ENCODE measurements at places on chromosomes 7 and 10. TPM values are rescaled to one million over a fixed set of nuclear protein-coding genes. Genes with fewer than 3 reads are reported as not detected.

DNA sequence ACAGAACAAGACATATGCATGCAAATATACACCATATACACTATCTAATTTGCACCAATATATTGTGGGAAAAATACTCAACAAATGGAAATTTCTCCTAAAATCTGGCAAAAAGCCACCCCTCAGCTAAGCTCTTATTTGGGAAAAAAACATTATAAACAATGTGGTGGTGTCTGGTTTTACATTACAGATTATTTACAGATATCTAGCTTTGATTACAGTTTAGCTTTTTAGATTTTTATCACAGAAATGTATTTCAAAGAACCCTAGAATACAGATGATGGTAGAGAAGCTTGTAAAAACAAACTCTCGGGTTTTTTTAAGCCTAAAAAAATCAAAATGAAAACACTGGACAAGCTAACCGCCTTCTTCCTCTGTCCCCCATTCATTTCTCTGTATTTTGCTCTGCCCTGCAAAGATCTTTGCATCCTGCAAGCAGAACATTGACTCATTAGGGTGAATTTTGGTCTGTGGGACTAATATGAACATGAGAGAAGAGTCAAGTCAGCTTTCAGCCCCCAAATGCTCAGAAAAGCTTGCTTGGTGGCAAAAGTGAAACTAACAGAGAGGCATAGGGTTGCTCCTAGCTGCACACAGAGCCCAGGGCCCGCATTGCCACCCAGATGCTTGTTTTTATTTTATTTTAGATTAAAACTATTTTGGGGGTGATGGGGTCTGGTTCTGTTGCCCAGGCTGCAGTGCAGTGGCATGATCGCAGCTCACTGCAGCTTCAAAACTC lies 88.8 kb upstream of the LYZL1 start:
- peaks cover 14% of the 10 kb centered on the region for H3K4me1 ChIP-seq
- no peak overlapping the region for H3K4me3 ChIP-seq
- no peaks in the 10 kb centered on the region for H3K27me3 ChIP-seq
- H3K36me3 ChIP-seq, result no peaks in the 10 kb centered on the region
- H3K27ac ChIP-seq, result no peak overlapping the region

GRCh38 chr10:90571481-90572258 lies 286.2 kb downstream of the HTR7 start:
- H3K27me3 ChIP-seq, result no peaks in the 10 kb centered on the region
- DNase-seq, result no peak
- H3K4me3 ChIP-seq, result no peak overlapping the region
- H3K27ac ChIP-seq, result no peak overlapping the region

- no peak for DNase-seq
- H3K27ac ChIP-seq, result no peak overlapping the region
- no peaks in the 10 kb centered on the region for H3K36me3 ChIP-seq
- no peaks in the 10 kb centered on the region for H3K4me1 ChIP-seq
- peaks cover 12% of the 10 kb centered on the region for H3K27me3 ChIP-seq
These were observed 2.2 kb downstream of the MEOX2 start for GRCh38 chr7:15684111-15684800.

GRCh38 chr7:80641548-80641947 lies 3.1 kb downstream of the CD36 start:
- H3K36me3 ChIP-seq, result no peaks in the 10 kb centered on the region
- no peak overlapping the region for H3K27ac ChIP-seq
- no peaks in the 10 kb centered on the region for H3K4me1 ChIP-seq

CC2D2B gene
- 0.39 TPM for total RNA-seq

NKX2-3 gene
- 0.43 TPM for total RNA-seq

AGAP9 gene
- total RNA-seq, result 26.1 TPM

HOXA10 gene
- 7.8 TPM for total RNA-seq

- no peak overlapping the region for H3K27ac ChIP-seq
- DNase-seq, result no peak
- no peaks in the 10 kb centered on the region for H3K27me3 ChIP-seq
- H3K4me3 ChIP-seq, result no peak overlapping the region
- H3K36me3 ChIP-seq, result no peaks in the 10 kb centered on the region
These were observed 29.4 kb upstream of the RAPGEF5 start for GRCh38 chr7:22386206-22386858.

DNA sequence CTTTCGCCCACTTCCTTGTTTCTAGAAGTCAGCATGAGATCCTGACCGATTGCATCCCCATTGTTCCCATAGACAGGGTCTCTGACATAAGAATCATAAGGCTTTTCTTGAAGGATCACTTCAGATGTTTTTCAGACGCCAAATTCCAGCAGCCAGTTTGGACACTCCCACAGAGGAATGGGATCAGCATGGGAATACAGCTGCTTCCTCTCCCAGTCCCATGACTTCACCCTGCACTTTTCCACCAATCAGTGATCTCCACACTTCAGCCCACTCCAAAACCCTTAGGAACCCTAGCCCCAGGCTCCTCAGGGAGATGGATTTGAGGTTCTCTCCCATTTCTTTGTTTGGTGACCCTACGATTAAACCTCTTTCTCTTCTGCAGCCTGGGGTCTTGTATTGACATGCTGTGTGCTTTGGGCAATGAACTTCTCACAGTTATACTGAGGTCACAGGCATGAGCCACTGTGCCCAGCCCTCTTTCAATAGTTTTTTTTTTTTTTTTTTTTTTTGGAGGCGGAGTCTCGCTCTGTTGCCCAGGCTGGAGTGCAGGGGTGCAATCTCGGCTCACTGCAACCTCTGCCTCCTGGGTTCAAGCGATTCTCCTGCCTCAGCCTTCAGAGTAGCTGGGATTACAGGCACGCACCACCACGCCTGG lies 52.8 kb upstream of the CHST3 start:
- no peaks in the 10 kb centered on the region for H3K27me3 ChIP-seq
- H3K27ac ChIP-seq, result no peak overlapping the region
- no peak for DNase-seq
- no peak overlapping the region for H3K4me3 ChIP-seq
- 0 out of 2 replicates have a peak, but pooled peaks cover 3% of the 10 kb centered on the region for H3K4me1 ChIP-seq

UCMA gene
- not detected for total RNA-seq

GRCh38 chr10:59513558-59513957 lies 151.2 kb upstream of the FAM13C start:
- H3K36me3 ChIP-seq, result no peaks in the 10 kb centered on the region
- H3K4me3 ChIP-seq, result no peak overlapping the region

RGS10 gene
- total RNA-seq, result 22.6 TPM

DNA sequence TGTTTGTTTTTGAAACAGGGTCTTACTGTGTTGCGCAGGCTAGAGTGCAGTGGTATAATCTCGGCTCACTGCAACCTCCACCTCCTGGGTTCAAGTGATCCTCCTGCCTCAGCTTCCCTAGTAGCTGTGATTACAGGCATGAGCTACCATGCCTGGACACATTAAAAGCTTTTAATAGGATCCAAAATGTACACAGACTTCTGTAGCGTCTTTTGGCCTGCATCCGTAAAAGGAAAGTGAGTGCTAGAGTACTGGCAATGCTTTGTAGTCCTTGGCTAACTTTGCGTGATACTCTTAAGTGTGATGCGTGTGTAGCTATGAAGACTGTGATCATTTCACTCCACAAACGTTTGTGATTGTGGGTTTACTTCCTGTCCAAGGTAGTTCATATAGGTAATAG lies 13.3 kb downstream of the ZRANB1 start:
- H3K27me3 ChIP-seq, result no peaks in the 10 kb centered on the region
- no peak overlapping the region for H3K27ac ChIP-seq
- no peaks in the 10 kb centered on the region for H3K4me1 ChIP-seq

TFR2 gene
- total RNA-seq, result 9.7 TPM

GRCh38 chr7:152602962-152603361 lies 73.0 kb downstream of the XRCC2 start:
- H3K4me1 ChIP-seq, result no peaks in the 10 kb centered on the region
- no peak overlapping the region for H3K27ac ChIP-seq
- DNase-seq, result no peak
- H3K27me3 ChIP-seq, result no peaks in the 10 kb centered on the region

GRCh38 chr7:121003986-121004685 lies 15.6 kb downstream of the CPED1 start:
- no peaks in the 10 kb centered on the region for H3K36me3 ChIP-seq
- no peak overlapping the region for H3K27ac ChIP-seq
- H3K4me3 ChIP-seq, result no peak overlapping the region
- H3K4me1 ChIP-seq, result no peaks in the 10 kb centered on the region
- no peak for DNase-seq

DNA sequence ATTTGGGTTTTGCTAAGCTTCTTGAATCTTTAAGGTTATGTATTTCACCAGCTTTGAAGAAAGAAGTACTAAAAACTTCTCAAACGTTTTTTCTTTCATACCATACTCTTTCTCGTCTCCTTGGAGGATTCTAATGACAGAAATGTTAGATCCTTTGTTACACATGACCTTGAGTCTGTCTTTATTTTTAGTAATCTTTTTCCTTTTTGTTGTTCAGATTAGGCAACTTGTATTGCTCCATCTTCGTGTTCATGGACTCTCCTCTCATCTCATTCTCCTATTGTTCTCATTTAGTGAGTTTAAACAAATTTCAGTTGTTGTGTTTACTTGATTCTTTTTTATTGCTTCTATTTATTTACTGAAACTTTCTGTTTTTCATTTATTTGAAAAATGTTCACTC lies 73.7 kb downstream of the WDFY4 start:
- no peaks in the 10 kb centered on the region for H3K4me1 ChIP-seq
- no peak overlapping the region for H3K27ac ChIP-seq
- DNase-seq, result no peak
- H3K27me3 ChIP-seq, result peaks cover 3% of the 10 kb centered on the region

ZCCHC24 gene
- 2.5 TPM for total RNA-seq

PRKG1 gene
- total RNA-seq, result 0.12 TPM

- H3K27me3 ChIP-seq, result no peaks in the 10 kb centered on the region
- DNase-seq, result no peak
- no peak overlapping the region for H3K4me3 ChIP-seq
These were observed 234.3 kb upstream of the MBL2 start for GRCh38 chr10:53006663-53007526.

SERPINE1 gene
- 0.09 TPM for total RNA-seq
